ENCODE measurements at places on chromosomes 16 and 17.

GRCh38 chr16:79618041-79618691 is 17.6 kb upstream of the MAF start:
- no peak for DNase-seq

DNA sequence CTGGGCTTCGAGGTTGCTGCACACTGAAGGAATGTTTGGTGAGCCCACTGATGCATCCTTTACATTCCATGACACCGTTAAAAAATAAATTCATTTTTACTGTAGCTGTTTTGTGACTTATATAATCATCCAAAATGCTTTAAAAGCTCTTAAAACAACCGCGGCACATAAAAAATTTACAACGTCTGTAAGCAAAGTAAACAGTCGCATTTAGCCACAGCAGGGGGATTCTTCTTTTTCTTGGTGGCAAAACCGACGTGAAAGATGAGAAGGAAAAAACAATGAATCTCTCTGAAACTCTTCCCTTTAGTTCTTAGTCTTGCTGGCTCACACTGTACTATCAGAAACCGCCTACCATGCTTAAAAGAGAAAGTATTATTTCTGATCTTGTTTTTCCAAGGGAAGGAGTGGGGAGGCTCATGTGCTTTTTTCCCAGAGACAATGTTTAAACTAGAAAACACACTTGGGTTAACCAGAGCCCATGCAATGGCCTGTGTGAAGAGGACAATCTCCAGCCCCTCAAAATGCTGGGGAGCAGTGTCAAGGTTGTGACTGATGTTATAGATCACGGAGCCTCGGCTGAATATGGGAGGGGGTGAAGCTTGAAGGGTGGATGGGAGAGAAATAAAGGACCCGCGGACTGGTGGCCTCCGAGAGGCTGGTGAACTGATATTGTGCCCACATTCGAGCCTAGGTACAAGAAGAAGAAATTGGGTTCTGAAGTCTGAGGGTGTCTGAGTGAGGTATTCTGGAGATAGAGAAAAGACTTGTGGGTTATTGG is 91.1 kb downstream of the IRF8 start:
- no peak for DNase-seq

GRCh38 chr16:67277294-67277998 is 1.9 kb upstream of the PLEKHG4 start:
- DNase-seq, result no peak

DNA sequence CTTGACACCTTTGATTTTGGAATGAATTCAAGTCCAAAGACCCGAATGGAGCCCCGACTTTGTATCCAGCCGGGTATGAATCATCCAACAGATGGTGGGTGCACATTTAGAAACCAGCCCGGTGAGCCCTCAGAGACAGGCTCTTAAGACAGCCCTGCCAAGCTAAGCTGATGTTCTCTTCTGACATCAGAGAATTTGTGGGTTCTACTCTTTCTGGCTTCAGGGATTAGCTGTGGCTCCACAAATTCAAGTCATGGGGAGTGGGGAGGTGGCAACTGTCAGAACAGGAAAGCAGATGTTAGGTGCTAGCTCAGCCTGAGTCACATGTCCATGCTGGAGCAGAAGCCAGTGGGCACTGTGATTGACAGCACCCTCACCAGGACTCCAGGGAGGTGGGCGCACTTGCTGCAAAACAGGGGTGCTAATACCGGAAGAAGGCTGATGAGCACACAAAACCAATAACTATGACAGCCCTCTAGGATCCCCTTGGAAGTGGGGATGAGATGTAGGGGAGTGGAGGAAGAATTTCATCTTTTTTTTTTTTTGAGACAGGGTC is 31.4 kb upstream of the XYLT2 start:
- DNase-seq, result no peak

- DNase-seq, result no peak
These were observed 19.0 kb downstream of the MED24 start for GRCh38 chr17:40035162-40035559.
